Cortex of kidney (tissue), 1 donor: ENCODE measurements at places on chromosomes 6 and 20.

GRCh38 chr20:40899344-40899743, 129.3 kb upstream of the TOP1 start:
- DNase-seq = no peak

GRCh38 chr6:169933839-169934698, 182.6 kb downstream of the ERMARD start:
- no peak for DNase-seq

DNA sequence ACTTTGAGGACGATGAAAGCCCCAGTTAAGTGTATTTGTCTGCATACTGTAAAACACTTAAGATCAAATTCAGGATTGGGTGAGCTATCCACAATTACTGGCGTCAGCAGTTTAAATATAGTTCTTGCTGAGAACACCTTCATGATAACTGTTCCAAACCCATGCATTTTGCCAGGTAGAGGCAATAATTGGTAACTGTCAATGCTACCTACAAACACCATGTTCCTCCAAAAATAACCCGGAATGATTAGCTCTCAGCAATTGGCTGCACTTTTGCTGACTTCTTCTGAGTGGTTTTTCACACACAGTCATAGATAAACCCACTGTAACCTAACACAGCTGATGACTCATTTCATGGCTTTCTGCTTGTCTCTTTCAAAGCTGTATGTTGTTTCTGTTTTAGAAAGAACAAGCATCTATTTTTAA, 1358.6 kb upstream of the GJE1 start:
- DNase-seq = no peak

- no peak for DNase-seq
Measured at GRCh38 chr20:38523697-38524096, 51.1 kb downstream of the RALGAPB start.

DNA sequence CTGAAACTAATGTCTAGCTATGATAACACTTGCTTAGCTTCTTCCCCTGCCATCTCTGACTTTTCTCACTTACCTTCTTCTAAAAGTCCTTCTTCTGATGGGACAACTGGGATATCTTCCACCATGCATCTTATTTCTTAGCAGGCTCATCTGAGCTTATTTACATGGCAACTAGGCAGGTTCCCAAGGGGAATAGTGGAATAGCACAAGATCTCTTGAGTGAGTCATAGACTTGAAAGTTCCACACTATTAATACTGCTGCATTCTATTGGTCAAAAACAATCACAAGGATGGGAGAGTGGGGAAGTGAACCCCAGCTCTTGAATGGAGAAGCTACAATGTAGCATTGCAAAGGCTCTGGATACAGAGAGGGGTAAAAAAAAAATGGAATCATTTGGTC, 142.1 kb downstream of the HAO1 start:
- no peak for DNase-seq

DNA sequence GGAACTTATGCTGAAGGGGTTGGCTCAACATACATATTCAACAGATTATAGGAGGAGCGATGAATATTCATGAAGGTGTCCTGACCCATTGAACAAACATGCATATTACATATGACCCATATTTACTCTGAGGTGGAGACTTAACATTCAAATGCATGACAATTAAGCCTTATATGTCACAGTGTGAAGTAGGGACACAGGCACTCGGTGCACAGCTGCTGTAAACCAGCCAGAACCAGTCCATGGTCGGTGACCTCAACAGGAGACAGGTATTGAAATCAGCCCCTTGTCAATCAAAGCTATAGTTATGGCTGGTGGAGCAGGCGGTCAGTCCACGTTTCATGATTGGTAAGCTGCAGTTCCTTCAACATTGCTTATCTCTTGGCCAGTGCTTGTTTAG, 347.3 kb downstream of the THBS2 start:
- no peak for DNase-seq

DNA sequence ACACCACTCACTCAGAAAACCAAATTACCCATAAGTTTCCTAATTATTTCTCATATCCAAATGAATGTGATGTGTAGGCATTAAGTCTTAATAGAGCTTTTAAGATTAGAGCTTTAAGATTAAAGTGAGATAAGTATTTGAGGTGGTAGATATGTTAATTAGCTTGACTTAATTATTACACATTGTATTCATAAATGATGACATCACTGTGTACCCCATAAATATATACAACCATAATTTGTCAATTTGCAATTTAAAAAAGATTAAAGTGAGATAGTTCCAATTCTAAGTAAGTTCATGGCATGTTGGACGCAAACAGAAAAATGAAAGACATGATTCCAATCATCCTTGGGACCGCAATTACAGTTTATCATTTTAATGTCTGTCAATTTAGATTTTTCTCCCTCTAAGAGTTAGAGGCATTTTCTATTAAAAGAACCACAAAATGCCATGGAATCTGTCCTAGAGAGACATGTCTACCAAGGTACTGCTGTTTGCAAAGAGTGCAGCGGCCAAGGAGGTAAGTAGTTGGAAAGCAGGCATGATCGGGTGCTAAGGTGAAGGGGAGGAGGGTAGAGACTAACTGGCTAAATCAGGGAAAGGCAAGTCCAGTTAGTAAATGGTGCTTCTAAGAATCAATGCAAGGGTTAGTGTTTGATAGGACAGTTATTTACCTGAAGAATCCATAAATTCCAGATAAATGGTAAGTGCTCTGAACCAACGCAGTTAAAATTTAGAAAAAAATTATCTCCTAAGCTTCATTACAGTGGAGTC, 65.7 kb downstream of the CHD6 start:
- DNase-seq = no peak

DNA sequence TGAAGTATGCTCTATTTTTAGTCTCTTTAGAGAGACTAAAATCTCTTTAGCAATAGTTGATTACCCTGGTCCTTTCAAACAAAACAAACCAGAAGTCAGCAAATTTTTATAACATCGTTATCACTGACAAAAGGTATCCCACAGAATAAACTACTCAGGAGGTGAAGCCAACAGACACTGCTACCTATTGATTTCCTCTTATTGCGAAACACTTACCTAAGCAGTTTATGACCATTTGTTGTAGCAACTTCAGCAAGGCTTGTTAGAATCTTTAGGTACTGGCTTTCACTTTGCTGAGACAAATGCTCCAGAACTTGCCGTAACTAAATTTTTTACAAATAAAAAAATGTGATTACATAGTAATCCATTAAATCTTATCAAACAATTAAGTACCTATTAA, 64.4 kb downstream of the HACE1 start:
- DNase-seq = no peak

DNA sequence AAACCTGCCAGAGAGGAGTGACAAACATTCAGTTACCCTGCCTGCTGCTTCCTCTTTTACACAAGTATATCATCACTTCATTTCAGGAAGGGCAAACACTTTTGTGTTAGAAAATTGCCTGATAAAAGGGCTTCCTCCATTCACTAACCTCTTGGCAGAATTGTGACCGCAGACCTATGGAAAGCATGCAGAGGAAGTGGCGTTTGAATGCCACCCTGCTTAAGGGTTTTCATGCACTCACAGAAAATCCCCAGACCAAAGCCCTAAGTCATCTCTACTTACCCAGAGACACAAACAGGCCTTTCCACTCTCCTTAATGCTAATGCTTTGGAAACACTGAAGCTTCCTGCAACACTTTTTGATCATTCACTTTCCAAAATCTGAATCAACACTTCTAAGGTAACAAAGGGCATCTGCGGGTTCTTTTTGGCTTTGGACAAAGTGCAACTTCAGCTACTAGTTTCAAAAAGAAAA, 22.1 kb upstream of the RALGAPA2 start:
- no peak for DNase-seq

DNA sequence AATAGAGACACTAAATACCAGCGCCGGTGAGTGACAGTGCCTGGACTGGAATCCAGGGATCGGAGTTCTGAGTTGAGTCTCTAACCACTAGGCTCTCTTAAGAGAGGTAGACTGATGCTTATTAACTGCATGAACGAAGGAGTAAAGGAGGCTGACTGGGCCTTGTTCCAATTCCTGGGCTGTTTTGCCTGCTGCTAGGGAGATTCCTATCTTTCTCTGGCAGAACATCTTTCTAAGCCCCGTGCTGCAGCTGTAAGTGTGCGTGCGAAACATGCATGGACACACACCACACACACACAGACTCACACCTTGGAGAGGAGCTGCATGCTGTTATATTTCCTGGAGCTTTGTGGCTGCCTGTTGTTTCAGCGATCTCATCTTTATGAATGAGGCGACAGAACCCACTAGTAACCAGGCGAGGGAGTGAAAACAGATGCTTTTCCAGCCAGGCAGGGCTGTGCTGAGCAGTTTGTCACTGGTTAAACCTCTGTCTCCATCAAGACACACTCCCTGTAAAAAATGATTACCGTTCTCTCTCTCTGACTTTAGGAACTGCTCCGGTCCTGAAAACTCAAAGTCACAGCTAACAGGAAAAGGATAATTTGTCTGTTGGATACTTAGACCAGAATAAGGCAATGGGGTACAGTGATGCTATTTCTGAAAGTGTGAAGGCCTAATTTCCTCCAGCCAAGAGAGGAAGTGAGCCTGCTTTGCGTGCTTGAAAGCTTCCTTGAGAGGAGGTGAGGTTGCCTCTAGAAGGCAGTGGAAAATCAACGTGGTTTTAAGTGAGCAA, 157.4 kb upstream of the ZNF217 start:
- no peak for DNase-seq

DNA sequence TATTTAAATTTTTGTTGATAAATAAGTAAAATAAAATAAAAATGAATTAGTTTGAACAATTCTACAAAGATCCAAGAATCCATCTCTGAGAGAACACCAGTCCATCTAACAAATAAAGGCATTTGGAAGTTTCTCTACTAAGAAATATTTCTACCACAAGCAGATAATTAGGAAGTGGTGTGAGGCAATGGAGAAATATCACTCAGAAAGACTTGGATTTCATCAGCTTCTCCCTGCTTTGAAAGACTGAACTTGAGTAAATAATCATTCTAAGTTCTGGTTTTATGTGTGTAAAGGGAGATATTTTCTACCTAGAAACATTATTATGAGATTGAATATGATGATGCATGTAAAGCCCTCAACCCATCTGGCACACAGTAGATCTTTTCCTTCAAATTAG, 17.8 kb upstream of the TCF21 start:
- no peak for DNase-seq

DNA sequence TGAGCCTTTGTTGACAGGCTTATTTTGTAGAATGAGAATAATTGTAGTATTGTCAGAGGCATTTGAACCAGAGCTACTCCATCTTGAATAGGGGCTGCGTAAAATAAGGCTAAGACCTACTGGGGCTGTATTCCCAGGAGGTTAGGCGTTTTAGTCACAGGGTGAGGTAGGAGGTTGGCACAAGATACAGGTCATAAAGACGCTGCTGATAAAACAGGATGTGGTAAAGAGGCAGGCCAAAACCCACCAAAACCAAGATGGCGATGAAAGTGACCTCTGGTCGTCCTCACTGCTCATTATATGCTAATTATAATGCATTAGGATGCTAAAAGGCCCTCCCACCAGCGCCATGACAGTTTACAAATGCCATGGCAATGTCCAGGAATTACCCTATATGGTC, 82.7 kb downstream of the PFDN4 start:
- DNase-seq = no peak

DNA sequence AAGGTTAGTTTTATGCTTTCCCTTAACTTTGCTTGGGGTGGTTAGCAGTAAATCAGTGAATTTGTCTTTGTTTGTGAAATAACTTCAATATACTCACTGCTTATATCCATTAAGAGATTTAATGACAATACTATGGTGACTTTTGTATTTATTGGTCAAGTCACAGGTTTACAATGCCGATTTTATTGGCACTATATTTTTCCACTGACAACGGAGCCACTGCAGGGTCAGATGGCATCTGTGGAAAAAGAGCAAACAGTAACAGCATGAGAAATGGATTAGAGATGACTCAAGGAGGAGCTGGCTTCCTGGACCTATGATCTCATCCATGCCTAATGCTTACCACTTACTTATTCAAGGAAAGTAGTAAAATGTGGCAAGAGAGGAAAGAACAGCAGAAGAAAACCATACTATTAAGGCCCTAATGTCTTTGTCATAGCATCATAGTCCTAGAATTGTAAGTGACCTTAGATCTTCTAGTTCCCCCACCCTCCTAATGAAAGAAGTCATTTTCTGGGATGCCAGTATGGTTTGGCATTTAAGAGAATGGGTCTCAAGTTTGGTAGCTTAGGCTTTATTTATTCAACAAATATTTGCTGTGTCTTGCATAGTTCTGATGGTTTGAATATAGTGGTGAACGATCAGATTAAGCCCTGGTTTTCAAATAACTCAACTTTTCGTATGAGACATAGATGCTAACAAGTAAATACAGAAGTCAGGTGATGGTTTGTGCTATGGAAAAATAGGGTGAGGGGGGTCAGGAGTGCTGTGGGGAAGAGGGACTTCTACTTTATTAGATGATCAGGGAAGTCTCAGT, 18.5 kb downstream of the RNF144B start:
- DNase-seq = no peak

DNA sequence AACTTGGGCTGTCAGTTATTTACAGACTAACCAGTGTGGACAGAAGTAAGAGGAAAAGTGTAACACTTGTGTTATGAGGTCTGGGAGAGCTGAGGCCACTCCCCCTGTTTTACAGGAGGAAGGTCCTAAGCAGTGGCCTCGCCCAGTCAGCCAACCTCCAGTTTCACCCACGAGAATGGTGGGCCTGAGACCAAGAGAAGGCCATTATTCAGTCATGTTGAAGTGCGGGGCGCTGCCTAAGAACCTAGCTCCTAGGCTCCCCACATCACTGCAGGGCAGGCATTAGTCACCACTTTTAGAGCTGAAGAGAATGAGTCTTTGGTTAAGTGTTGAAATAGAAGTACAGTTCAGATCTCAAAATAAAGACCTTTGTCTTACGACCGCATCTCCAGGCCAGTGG, 27.9 kb downstream of the CDYL start:
- DNase-seq = no peak

GRCh38 chr6:28648035-28648877, 122.6 kb downstream of the GPX5 start:
- no peak for DNase-seq

- DNase-seq = no peak
Measured at GRCh38 chr6:15473741-15474161, 189.1 kb downstream of the DTNBP1 start.

DNA sequence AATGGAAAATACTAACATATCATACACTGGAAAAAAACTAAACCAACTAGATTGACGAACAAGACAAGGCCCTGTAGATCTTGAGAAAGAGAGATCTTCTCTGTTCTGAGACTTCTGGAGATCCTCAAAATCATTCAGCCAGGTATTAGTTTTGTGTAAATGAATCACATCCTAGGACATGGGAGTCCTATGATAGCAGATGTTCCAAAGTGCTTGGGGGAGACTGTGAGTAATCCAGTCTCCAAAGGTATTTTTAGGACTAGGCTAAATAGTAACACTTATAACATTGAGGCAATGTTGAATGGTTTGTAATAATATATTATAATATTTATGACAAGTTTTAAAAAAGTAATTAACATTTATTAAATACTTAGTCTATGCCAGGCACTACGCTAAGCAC, 275.0 kb downstream of the BTBD9 start:
- DNase-seq = no peak

GRCh38 chr20:32789896-32790750, 27.9 kb downstream of the DNMT3B start:
- DNase-seq = no peak

DNA sequence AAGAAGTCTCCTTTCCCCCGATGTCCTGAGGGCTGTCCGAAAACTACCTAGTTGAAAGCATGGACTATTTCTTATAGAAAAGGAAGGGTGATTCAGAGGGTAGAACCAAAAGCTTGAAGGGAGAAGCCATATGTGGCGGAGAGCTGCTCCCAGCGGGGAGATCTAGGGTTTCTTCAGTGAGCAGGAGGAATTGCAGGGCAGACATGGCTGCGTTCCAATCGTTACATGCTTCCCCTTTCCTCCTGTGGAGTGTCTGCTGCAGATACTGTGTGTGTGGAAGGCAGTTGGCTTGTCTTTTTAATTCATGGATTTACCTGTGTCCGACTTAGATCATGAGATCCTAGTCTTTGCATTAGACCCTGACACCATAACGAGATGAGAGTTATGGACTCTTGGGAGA, 799.5 kb downstream of the QKI start:
- no peak for DNase-seq
